ENCODE measurements at places on chromosomes 6 and 20.

DNA sequence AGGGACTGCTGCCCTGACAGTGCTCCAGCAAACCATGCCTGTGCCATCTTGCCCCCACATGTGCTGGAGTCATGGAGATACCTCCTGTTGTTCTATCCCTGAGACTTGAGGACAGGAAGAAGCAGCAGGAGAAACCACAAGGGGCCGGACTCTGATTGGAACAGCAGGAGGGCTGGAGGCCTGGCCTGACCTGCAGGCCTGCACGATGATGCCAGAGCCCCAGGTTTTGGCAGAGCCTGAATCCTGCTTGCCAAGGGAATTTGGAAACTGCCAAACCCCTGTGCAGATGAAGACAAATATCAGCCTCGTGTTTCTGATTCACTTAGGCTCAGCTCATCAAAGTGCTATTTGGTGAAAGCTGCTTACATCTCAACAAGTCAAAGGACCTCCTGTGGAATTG lies 177.6 kb downstream of the MAFB start:
- no peak for DNase-seq

DNA sequence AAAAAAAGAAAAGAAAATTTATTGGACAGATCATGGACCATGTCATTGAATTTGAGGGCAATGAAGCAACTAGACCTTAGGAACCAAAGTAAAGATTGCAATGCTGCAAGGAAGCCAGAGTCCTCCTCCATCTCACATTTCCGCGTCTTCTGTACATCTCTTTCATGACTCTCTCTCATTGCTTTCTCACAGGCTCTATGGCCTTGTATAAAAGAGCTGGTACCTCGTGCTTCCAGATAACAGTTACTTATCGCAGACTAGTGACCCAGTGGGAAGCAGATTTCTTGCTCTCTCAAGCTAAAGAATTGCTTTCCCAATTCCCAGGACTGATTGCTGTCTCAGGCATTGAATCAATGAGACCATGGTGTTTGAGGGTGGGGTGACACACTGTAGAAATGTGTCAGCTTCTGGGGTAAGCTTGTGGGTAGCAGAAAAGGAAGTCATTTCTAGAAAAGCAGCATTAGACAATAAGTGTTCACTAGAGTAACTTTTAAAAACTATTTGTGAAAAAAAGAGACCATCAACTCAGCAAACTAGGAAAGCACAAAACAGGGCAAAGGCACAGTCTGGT lies 635.3 kb downstream of the UTRN start:
- DNase-seq, result no peak

DNA sequence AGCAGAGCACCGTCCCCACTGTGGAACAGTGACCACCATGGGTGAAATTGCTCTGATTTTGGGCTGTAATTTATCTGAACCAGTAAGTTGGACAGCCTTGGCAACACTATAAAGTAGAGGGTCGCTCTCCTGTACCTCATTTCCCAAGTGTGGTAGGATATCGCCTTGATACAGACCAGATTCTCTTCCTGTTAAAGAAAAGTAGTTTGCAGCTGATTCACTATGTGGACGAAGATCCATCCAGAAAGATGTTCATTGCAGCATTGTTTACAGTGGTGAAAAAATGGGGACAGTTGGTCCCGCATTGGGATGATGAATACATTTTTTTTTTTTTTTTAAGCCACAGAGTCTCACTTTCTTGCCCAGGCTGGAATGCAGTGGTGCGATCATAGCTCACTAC lies 74.3 kb downstream of the SLX4IP start:
- no peak for DNase-seq

- DNase-seq, result no peak
These were observed 50.0 kb upstream of the ECI2 start for GRCh38 chr6:4185419-4185818.

GRCh38 chr20:35410613-35411012 lies 1.2 kb downstream of the UQCC1 start:
- no peak for DNase-seq

GRCh38 chr6:41548098-41548840 lies 2.1 kb downstream of the FOXP4 start:
- DNase-seq, result no peak

DNA sequence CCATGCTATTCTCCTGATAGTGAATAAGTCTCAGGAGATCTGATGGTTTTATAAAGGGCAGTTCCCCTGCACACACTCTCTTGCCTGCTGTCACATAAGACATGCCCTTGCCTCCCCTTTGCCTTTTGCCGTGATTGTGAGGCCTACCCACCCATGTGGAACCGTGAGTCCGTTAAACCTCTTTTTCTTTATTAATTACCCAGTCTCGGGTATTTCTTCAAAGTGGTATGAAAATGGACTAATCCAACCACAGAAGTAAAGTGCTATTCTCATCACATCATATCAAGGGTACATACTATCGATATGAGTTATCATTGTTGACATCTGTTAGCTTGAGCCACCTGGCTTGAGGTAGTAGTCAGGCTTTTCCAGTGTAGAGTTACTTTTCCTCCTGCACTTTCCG lies 2.3 kb downstream of the MANBAL start:
- no peak for DNase-seq

DNA sequence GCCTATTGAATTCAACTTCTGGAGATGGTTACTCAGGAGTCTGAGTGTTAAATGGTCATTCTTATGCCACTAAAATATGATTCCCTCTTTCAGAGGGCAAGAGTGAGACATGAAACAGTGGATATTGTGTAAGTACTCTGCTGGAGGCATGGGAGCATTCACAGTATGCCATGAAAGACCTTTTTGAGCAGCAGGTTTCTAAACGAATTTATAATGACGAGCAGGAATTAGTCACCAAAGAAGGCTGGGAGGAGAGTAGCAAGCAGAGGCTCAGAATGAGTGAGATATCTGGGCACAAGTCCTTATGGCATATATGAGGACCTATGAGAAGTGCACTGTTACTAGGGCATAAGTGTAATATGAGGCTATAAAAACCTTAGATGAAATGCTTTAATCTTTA lies 10.9 kb upstream of the MYB start:
- no peak for DNase-seq

- DNase-seq, result no peak
These were observed 6.0 kb downstream of the TLDC2 start for GRCh38 chr20:36881888-36882287.

- peak; percentile 34 for DNase-seq
These were observed 391.4 kb upstream of the CITED2 start for GRCh38 chr6:139765825-139766285.

DNA sequence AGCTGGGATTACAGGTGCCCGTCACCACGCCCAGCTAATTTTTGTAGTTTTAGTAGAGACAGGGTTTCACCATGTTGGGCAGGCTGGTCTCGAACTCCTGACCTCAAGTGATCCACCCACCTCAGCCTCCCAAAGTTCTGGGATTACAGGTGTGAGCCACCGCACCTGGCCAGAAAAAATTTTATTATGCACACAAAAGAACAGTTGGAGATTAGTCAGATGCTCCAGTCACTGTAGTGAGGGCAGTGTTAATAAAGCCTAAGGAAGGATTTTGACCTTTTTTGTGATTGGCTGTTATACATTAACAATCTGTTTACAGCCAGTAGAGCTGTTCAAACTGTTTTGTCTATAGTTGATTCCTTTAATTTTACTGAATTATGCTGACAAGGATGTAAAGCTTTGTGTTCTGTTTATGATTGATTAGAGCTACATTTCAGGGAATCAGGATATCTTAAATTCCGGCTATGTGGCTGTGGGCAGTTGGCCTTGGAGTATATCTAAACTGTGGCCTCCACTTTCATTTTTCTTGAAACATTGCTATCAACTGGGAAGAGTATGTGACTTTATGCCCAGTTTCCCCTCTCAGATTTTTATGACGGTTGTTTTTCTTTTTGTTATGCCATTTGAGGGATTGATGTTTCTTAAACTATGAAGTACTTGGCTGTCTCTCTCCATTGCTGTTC lies 9.9 kb downstream of the ZSWIM3 start:
- DNase-seq, result no peak

- peak; percentile 37 for DNase-seq
These were observed 10.6 kb upstream of the SERINC3 start for GRCh38 chr20:44532259-44532980.

GRCh38 chr20:4131911-4132310 lies 116.6 kb upstream of the RNF24 start:
- no peak for DNase-seq

- no peak for DNase-seq
These were observed 138.2 kb upstream of the PLCB4 start for GRCh38 chr20:8930726-8931125.

GRCh38 chr6:146892613-146893401 lies 294.0 kb downstream of the ADGB start:
- DNase-seq, result peak; percentile 90

- no peak for DNase-seq
These were observed 23.0 kb upstream of the NFATC2 start for GRCh38 chr20:51565298-51566144.

- DNase-seq, result peak; percentile 3
These were observed 38.1 kb downstream of the GSTA2 start for GRCh38 chr6:52725143-52725534.

GRCh38 chr6:127383988-127384387 lies 40.6 kb upstream of the ECHDC1 start:
- no peak for DNase-seq

- DNase-seq, result no peak
These were observed 27.6 kb upstream of the SSTR4 start for GRCh38 chr20:23007462-23007861.

GRCh38 chr20:45840700-45841198 lies 7.2 kb downstream of the SNX21 start:
- DNase-seq, result no peak

- no peak for DNase-seq
These were observed 71.1 kb downstream of the LAMA4 start for GRCh38 chr6:112183271-112183671.

DNA sequence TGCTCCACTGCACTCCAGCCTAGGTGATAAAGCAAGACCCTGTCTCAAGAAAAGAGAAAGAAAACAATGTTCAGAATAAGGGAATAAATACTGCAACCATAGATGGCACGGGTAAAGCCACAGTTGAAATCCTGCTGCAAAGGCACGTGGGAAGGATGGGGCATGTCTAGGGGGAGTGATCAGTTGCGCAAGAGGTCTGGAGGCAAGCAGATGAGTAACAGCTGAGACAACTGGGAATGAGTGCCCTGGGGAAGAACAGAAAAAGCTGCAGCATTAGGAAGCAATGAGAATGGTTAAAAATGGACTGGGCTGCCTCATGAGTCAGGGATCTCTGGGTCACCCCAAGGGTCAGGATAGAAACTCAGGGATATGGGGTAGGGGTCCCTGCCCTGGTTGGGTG lies 96.3 kb downstream of the GMPR start:
- DNase-seq, result no peak

DNA sequence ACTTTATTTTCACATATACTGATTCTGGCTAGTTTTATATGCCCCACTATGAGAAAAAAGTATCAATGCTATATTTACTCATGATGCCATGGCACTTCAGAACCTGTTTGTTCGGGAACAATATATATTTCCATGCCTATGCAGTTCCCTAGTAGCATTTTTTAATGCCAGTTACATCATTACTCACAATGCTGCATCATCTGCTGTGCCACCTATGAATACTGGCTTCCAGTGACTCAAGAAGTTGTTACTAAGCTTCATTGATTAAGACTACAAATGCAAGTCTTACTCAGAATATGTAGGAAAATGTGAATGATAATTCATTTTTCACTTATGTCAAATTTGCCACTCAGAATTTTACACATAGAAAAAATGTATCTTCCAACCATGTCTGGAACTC lies 97.9 kb downstream of the MAFB start:
- no peak for DNase-seq

- no peak for DNase-seq
These were observed 77.8 kb downstream of the SYCP2L start for GRCh38 chr6:10964684-10965083.

GRCh38 chr6:157859775-157860504 lies 36.9 kb downstream of the SNX9 start:
- peak; percentile 56 for DNase-seq

GRCh38 chr20:60310560-60311349 lies 352.5 kb downstream of the CDH26 start:
- DNase-seq, result no peak

DNA sequence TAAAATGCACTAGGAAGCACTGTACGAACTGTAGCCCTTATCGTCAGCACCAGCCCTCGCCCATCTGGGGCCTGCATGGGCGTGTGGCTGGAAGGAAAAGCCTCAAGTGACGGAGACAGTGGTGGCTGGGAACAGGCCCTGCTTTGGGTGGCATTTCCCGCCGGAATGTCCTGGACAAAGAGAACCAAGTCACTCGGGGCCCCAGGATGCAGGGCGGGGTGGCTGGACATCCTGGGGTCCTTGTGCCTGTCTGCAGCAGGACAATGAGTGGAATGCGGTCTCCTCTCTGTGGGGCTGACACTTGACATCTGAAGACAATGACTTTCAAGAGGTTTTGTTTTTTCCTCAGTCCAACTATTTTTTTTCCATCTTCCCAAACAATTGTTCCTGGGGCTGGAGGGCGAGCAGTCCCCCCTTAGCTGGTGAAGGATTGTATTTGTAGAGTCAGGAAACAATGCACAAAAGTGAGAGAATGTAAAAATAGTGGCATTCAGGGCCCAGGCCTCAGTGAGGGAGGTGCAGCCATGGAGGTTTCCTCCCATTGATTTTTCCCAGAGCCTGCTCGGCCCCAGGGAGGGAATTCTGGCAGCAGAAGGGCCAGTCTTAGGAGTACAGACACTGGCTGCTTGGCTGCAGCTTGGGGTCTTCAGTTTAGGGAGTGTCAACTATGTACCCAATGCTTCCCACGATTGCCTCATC lies 64.4 kb downstream of the PREX1 start:
- peak; percentile 37 for DNase-seq

DNA sequence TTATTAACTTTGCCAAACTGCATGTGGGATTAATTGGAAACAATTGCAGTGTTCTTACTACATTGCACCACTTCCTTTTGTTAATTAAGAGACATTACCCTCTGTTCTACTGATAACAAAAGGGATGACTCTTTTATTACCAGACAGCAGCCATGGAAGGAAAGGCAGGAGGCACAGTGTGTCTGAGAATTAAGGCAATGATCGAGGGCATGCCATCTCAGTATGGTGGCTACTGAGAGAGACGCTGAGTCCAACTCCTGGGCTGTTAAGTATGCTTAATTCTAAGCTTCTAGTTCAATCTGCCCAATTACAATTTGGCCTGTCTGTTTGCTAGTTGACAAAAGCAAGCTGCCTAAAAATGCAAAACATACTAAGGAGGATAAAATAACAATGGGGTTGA lies 227.4 kb downstream of the PHACTR1 start:
- no peak for DNase-seq

DNA sequence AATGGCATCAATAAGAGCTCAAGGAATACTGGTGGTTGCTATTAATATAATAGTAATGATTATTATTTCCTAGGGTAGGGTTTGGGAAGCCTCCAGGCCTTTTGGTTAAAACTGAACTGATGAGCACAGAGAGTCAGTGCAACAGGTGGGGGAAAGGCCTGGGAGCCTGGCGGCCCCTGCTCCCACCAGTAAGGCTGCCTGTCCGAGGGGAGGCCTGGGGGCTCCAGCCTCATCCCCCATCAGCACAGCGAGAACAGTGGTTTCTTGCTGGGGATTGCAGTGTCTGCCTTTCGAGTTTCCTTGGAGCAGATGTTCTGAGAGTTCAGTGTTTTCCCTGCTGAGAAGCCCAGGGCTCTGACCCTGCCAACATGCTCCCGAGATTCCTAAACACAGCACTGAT lies 340.4 kb downstream of the CDH26 start:
- no peak for DNase-seq

- no peak for DNase-seq
These were observed 18.7 kb downstream of the SOX4 start for GRCh38 chr6:21612067-21612745.

GRCh38 chr6:150291968-150292710 lies 76.7 kb upstream of the IYD start:
- no peak for DNase-seq
